Heart right ventricle (tissue), 16 donors: ENCODE measurements at places on chromosomes 5 and 9. TPM values are rescaled to one million over a fixed set of nuclear protein-coding genes. Genes with fewer than 3 reads are reported as not detected.

SLC6A3 gene
- polyA plus RNA-seq: not detected

CLIC3 gene
- 21.4 TPM for polyA plus RNA-seq

NR6A1 gene
- polyA plus RNA-seq: 0.29 TPM

IL13 gene
- polyA plus RNA-seq: 0.01 TPM

THBS4 gene
- 65.6 TPM for polyA plus RNA-seq

SLC44A1 gene
- 12.5 TPM for polyA plus RNA-seq

AQP7 gene
- polyA plus RNA-seq: 255 TPM

C9orf152 gene
- polyA plus RNA-seq: not detected

FCN2 gene
- 0.19 TPM for polyA plus RNA-seq

PROP1 gene
- polyA plus RNA-seq: not detected

UGT3A1 gene
- not detected for polyA plus RNA-seq

PLAC8L1 gene
- polyA plus RNA-seq: 0.16 TPM

TPM2 gene
- polyA plus RNA-seq: 597 TPM

LCP2 gene
- polyA plus RNA-seq: 5.2 TPM

BHMT2 gene
- polyA plus RNA-seq: 1.2 TPM

ANKRD33B gene
- polyA plus RNA-seq: 0.46 TPM

TRIM36 gene
- 0.22 TPM for polyA plus RNA-seq

DMRT3 gene
- not detected for polyA plus RNA-seq

ACER2 gene
- polyA plus RNA-seq: 0.88 TPM
